ENCODE measurements at places on chromosomes 4 and X.

GRCh38 chrX:17930850-17931249 lies 69.8 kb upstream of the RAI2 start:
- no peak for DNase-seq

GRCh38 chr4:140098455-140099160 lies 55.4 kb downstream of the MAML3 start:
- DNase-seq: no peak

GRCh38 chr4:83114576-83114975 lies at the start of gene PLAC8:
Gene PLAC8 (minus strand): TSS chr4:83114729. CDS start chr4:83107921, 6,808 bp downstream.
- peak; percentile 67 for DNase-seq

GRCh38 chr4:159195361-159195769 lies 92.5 kb downstream of the RAPGEF2 start:
- DNase-seq: no peak

DNA sequence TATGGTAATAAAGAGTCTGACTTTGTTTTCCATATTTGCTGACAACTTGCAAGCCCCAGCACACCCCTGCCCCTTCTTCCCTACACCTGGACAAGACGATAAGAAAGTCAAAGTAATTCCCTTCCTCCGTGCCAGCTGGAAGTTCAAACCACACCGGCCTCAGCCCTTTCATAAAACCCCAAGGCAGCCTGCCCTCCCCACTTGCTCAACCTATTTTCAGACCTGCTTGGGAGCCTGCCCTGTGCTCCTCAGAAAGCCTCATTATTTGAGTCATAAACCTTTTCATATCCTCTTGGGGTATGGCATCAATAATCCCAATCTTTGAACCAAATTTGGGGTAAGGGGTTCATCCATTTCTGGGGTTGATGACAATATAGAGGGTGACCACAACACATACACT lies 29.5 kb downstream of the NIPAL1 start:
- peak; percentile 29 for DNase-seq

GRCh38 chr4:107376293-107376692 lies 340.2 kb upstream of the DKK2 start:
- DNase-seq: no peak

DNA sequence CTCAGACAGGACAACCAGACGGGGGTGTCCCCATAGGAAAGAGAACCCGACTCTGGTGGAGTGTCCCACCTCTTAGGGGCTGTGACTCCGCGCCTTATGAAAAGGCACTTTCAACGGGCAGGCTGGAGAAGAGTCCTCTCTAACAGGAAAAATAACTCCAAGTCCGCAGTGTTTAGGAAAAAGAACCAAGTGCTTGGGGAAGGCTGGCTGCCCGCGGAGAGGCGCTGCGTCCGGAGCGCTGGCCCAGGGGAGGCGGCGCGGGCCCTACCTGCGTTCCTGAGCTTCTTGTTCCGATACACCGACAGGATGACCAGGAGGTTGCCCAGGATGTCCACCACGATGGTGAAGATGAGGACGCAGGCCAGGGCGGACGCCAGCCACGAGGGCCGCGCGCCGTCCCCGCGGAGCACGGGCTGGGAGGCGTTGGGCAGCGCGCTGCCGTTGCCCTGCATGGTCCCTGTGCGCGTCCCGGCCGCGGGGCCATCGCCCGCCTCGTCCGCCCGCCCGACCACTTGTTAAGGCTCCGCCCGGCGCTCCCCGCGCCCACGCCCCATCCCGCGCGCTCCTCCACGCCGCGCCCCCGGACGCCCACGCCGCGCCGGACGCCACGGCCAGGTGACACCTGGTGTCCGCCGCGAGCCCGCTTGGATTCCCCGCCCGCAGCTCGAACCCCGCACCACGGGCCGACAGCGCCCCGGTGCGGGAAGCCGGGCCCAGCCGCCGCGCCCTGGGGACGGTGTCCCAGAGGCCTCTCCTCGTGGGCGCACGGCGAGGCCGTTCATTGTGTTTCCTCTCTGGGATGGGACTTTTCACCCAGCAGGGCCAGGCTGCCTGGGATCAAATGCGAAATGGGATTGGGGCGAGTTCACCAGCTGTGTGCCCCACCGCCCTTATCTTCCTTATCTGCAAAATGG lies at the start of gene MTNR1A:
TSS of gene MTNR1A (minus strand) at position 654 of the 914 bp plus-strand sequence. CDS start at position 452, 202 bp downstream.
- no peak for DNase-seq

- DNase-seq: peak; percentile 68
Observed at GRCh38 chr4:152850377-152850776, 70.6 kb downstream of the ARFIP1 start.
